ENCODE measurements at places on chromosomes 12 and 14. TPM values are rescaled to one million over a fixed set of nuclear protein-coding genes. Genes with fewer than 3 reads are reported as not detected.

DNA sequence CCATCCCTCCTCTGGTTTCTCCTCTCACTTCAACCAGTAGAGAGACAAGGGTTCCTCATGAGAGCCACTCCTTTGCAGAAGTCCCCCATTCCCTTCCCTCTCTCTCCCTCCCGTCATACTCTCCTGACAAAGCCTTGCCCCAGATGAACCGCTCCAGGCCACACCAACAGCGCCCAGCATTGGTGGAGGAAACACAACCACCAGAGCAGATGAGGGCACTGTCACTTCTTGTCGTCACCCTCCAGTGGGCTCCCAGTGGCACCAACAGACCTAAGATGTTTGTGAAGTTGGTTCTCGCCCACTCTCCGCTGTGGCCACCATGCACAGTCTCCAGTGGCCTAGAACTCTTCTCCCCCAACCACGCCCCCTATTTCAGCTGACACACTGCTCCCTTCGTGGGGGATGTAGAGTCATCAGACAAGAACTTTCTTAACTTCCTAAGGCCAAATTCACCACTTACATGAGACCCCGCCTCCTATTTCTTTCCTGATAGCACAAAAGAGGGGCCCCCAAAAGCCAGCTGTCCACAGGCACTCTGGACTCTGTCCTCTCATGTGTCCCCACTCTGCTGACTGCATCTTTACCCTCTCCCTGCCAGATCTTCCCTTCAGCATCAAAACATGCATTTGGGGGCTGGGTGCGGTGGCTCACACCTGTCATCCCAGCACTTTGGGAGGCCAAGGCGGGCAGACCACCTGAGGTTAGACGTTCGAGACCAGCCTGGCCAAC lies 29.2 kb upstream of the PLEKHG6 start:
- no peak overlapping the region for H3K4me3 ChIP-seq
- peaks cover 31% of the 10 kb centered on the region for H3K27me3 ChIP-seq
- DNase-seq = no peak
- no peaks in the 10 kb centered on the region for H3K36me3 ChIP-seq
- H3K27ac ChIP-seq = no peak overlapping the region
- H3K4me1 ChIP-seq = peaks cover 10% of the 10 kb centered on the region

- no peaks in the 10 kb centered on the region for H3K36me3 ChIP-seq
- peak; percentile 14 for DNase-seq
- no peak overlapping the region for H3K4me3 ChIP-seq
- H3K27me3 ChIP-seq = peaks cover 17% of the 10 kb centered on the region
- H3K27ac ChIP-seq = no peak overlapping the region
Measured at GRCh38 chr14:60561845-60562746, 53.1 kb downstream of the SIX6 start.

- H3K36me3 ChIP-seq = no peaks in the 10 kb centered on the region
- no peak overlapping the region for H3K4me3 ChIP-seq
- H3K27me3 ChIP-seq = peaks cover 13% of the 10 kb centered on the region
- no peak for DNase-seq
- H3K27ac ChIP-seq = no peak overlapping the region
- H3K4me1 ChIP-seq = no peaks in the 10 kb centered on the region
Measured at GRCh38 chr12:106197906-106198623, 49.8 kb downstream of the CKAP4 start.

DNA sequence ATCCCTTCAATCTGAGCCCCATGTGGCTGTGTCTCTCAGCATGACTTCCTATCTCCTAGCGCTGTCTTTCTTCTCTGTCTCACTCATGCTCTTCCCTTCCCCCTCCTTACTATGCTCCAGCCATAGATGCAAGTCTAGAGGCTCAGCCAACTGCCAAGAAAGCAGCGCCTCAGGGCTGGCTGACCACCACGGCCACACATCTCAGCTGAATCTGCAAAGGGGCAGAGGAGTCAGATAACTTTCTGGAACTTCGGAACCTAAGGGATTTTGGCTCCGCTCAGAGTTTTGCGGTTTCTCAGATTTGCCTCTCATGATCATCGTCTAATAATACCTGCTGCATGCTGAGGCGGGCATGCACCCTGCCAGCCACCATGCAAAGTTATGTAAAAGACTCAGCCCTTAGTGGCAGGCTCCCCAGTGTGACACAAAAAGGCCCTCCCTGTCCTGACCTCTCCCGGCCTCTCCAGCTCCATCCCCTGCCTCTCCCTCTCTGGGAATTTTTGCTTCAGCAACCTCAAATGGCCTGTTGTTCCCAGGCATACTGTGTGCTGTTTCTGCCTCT lies 5.0 kb upstream of the FGF6 start:
- DNase-seq = no peak
- peaks cover 10% of the 10 kb centered on the region for H3K27me3 ChIP-seq
- peak overlapping the region; percentile 2 for H3K27ac ChIP-seq
- no peak overlapping the region for H3K4me3 ChIP-seq
- H3K4me1 ChIP-seq = peaks cover 2% of the 10 kb centered on the region

- H3K36me3 ChIP-seq = peaks cover 41% of the 10 kb centered on the region
- no peak for DNase-seq
Measured at GRCh38 chr12:45381351-45381750, 165.5 kb downstream of the ANO6 start.

DNA sequence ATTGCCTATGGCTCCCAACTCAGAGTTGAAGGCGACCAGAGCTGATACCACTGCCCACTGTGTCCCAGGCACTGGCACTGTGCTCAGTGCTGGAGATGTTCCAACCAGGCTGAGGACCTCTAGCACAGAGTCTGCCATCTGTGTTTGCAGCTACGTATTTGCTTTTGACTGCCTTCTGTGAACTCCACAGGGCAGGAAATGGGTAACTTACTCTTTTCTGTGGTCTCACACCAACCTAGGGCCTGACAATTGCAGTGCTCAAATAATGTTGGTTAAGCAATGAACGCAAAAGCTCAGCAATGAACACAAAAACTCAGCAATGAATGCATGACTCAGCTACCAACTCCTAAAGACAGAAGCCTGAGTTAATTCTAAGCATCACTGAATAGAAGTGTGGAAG lies 202.8 kb downstream of the NUAK1 start:
- no peak overlapping the region for H3K27ac ChIP-seq
- no peaks in the 10 kb centered on the region for H3K4me1 ChIP-seq
- H3K4me3 ChIP-seq = no peak overlapping the region
- H3K36me3 ChIP-seq = no peaks in the 10 kb centered on the region
- DNase-seq = no peak

DNA sequence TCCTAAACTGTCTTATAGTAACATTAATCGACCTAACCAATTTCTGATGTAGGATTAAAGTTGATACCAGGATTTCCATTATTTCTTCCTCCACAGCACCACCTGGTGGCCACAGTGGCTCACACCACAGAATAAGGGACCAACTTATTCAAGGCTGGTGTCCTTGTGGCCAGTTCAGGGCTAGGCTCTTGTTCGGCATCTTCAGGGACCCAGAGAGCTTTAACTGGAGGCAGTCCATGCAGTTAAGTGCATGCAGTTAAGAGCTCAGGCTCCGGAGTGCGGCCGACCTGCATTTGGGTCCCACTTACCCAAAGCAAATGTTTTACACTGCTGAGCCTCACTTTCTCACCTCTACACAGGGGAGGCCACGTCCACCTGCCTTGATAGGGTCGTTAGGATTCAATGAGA lies 42.0 kb upstream of the GPR68 start:
- peaks cover 80% of the 10 kb centered on the region for H3K36me3 ChIP-seq
- H3K4me1 ChIP-seq = peaks cover 34% of the 10 kb centered on the region
- DNase-seq = peak; percentile 85
- no peaks in the 10 kb centered on the region for H3K27me3 ChIP-seq
- H3K4me3 ChIP-seq = no peak overlapping the region

- peak overlapping the region; percentile 91 for H3K27ac ChIP-seq
- peaks cover 20% of the 10 kb centered on the region for H3K36me3 ChIP-seq
- H3K4me3 ChIP-seq = peak overlapping the region; percentile 53
- peaks cover 74% of the 10 kb centered on the region for H3K4me1 ChIP-seq
- H3K27me3 ChIP-seq = no peaks in the 10 kb centered on the region
Measured at GRCh38 chr12:47276621-47277309, 197.0 kb upstream of the AMIGO2 start.

GRCh38 chr14:24137529-24138395 lies 1.8 kb downstream of the PSME1 start:
- H3K4me1 ChIP-seq = peaks cover 50% of the 10 kb centered on the region
- H3K4me3 ChIP-seq = peak overlapping the region; percentile 94
- peak overlapping the region; percentile 93 for H3K27ac ChIP-seq
- H3K36me3 ChIP-seq = peaks cover 47% of the 10 kb centered on the region

The PTPRR gene
- total RNA-seq = not detected

The CYP27B1 gene
- 1.9 TPM for total RNA-seq

Measured in activated CD4-positive, alpha-beta T cell treated with anti-CD3 and anti-CD28 coated beads, Interleukin-2, amount 10 ng/mL, durations not matched to agents 7 days and 5 days (primary cell).